ENCODE measurements at places on chromosomes 2 and 18. TPM values are rescaled to one million over a fixed set of nuclear protein-coding genes. Genes with fewer than 3 reads are reported as not detected.

ARHGEF4 gene
- 4.7 TPM for total RNA-seq

HAAO gene
- 0.85 TPM for total RNA-seq

TOGARAM2 gene
- total RNA-seq: under 0.01 TPM

FKBP1B gene
- total RNA-seq: 6.8 TPM

PARD3B gene
- total RNA-seq: 13.6 TPM

TEX261 gene
- 49.8 TPM for total RNA-seq

MAP3K20 gene
- total RNA-seq: 75.4 TPM

MEP1B gene
- not detected for total RNA-seq

MYO3B gene
- 0.13 TPM for total RNA-seq

SLC4A1AP gene
- total RNA-seq: 24.9 TPM

ARL5A gene
- 56.0 TPM for total RNA-seq

LRRC30 gene
- not detected for total RNA-seq

MALL gene
- total RNA-seq: 48.5 TPM

REEP1 gene
- total RNA-seq: 0.07 TPM

ABI2 gene
- 45.2 TPM for total RNA-seq

ST6GAL2 gene
- 0.07 TPM for total RNA-seq

PAIP2B gene
- total RNA-seq: 0.65 TPM

LYPD6B gene
- 0.10 TPM for total RNA-seq

ASB18 gene
- not detected for total RNA-seq

ACMSD gene
- total RNA-seq: not detected

LANCL1 gene
- 65.2 TPM for total RNA-seq

IL1RL1 gene
- total RNA-seq: 40.2 TPM

ESPNL gene
- 2.5 TPM for total RNA-seq

SPEG gene
- total RNA-seq: 87.2 TPM

SPDYA gene
- total RNA-seq: 0.91 TPM

STPG4 gene
- 0.20 TPM for total RNA-seq

NEUROD1 gene
- not detected for total RNA-seq

ELOA2 gene
- total RNA-seq: not detected

HK2 gene
- 113 TPM for total RNA-seq

CNGA3 gene
- not detected for total RNA-seq

PTPRN gene
- total RNA-seq: 23.5 TPM

LCLAT1 gene
- 21.7 TPM for total RNA-seq

SERPINB10 gene
- not detected for total RNA-seq

XDH gene
- 2.7 TPM for total RNA-seq

DARS1 gene
- total RNA-seq: 127 TPM

ARHGAP15 gene
- total RNA-seq: not detected

SPATS2L gene
- total RNA-seq: 44.5 TPM

GREB1L gene
- total RNA-seq: 1.0 TPM

FBXO15 gene
- total RNA-seq: 0.73 TPM

KCNK3 gene
- 0.89 TPM for total RNA-seq

TIA1 gene
- total RNA-seq: 105 TPM

TTC39C gene
- 13.5 TPM for total RNA-seq

TMEM17 gene
- total RNA-seq: 2.6 TPM

DCDC2C gene
- not detected for total RNA-seq

TNFAIP6 gene
- total RNA-seq: 10.0 TPM

ELMOD3 gene
- 19.5 TPM for total RNA-seq
